Tibial nerve (tissue), 4 donors: ENCODE measurements at places on chromosomes 7 and 10. TPM values are rescaled to one million over a fixed set of nuclear protein-coding genes. Genes with fewer than 3 reads are reported as not detected.

Gene AIMP2
- 28.7 TPM for total RNA-seq

- DNase-seq, result no peak
These were observed 88.5 kb downstream of the ACTR3B start for GRCh38 chr7:152848026-152848425.

Gene PPIA
- 1,127 TPM for total RNA-seq

DNA sequence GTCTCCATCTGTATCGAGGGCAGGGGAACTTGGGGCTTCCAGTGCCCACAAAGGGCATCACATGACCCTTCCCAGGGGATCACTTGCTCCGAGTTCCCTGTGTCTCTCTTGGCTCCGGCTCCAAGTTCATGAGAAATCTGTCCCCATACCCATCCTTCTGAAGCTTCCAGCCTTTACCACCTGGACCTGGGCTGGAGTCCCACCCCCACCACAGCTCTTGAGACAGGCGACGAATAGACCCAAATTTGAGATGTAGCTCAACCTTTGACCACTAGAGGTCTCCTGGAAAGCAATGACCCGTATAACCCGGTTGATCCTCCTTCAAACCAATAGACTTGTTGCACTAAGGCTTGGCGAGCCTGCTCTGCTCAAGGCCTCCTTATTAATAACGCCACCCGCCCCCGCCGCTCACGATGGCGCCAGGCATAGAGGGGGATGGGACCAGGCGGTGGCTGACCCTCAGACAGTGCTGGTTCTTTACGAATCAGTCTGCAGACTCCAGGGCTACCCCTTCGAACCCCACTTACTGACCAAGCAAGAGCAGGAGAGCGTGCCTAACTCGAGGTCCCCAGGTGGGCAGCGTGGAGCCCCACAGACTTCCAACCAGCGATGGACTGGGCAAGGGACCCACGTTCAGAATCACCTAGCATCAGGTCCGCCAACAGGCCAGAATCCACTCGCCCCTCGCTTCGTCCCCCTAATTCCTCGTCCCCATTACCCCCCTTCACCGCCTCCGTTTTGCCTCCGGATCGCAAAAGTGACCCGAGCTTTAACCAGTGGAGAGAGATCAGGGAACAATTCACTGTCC lies 4.4 kb upstream of the ARID5B start:
- DNase-seq, result no peak

- no peak for DNase-seq
These were observed 50.3 kb downstream of the FAM53B start for GRCh38 chr10:124693801-124694416.

Gene NRP1
- total RNA-seq, result 54.8 TPM

Gene SFRP4
- total RNA-seq, result 62.6 TPM

GRCh38 chr7:31284106-31284505 lies 56.4 kb downstream of the NEUROD6 start:
- DNase-seq, result no peak

Gene TUBAL3
- total RNA-seq, result not detected

Gene MDFIC
- 72.2 TPM for total RNA-seq

GRCh38 chr7:17168416-17168815 lies 130.0 kb upstream of the AHR start:
- DNase-seq, result no peak

Gene VSTM4
- total RNA-seq, result 13.2 TPM

GRCh38 chr7:16961641-16962040 lies 79.9 kb upstream of the AGR3 start:
- no peak for DNase-seq

Gene PLEKHA8
- total RNA-seq, result 13.5 TPM

- DNase-seq, result no peak
These were observed 103.5 kb upstream of the CELF2 start for GRCh38 chr10:10914144-10914543.

DNA sequence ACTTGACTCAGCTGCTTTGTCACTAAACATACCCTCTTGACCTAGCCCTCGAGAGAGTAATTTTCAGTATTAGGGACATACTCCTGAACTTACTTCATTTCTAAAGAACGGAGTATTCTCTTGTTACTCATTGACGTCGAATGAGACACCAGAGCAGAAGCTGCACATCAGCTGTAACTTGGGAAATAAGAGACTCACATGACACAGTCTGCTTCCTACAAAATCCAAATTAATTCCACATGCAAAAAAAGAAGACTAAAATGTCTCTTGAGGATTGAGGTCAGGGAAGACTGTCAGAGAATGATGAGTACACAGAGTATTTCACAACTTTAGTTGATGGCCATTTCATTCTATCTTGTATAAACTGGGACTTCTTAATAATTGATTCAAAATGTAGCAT lies 114.7 kb upstream of the EGFR start:
- DNase-seq, result no peak

- no peak for DNase-seq
These were observed 254.1 kb upstream of the GLI3 start for GRCh38 chr7:42491106-42491505.

Gene CH25H
- total RNA-seq, result 1.2 TPM

GRCh38 chr7:1639071-1639470 lies 31.0 kb upstream of the ELFN1 start:
- DNase-seq, result no peak

DNA sequence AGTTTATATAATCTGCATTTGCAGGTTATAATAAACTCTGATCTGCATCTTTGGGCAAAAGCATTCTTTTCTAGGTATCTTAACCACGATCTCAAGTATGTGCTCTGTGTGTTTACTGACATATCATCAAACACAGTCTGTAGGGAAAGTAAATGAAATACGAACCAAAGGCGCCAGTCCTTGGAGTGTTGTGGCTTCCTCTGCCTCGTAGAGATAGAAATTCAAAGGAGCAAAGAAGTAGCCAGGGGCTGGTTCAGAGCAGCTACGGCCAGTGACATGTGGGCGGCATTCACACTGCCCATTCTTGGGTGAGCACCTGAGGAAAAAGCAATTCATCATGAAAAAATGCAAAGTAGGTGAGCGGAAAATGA lies 38.7 kb downstream of the LAMB4 start:
- DNase-seq, result no peak

Gene HABP2
- total RNA-seq, result not detected

Gene ARHGEF35
- 0.59 TPM for total RNA-seq

Gene CPEB3
- 11.4 TPM for total RNA-seq

GRCh38 chr10:66625709-66626590 lies 299.9 kb upstream of the LRRTM3 start:
- DNase-seq, result no peak

Gene CISD1
- 9.0 TPM for total RNA-seq

Gene SPDYE1
- total RNA-seq, result not detected

- no peak for DNase-seq
These were observed 31.7 kb downstream of the GPR22 start for GRCh38 chr7:107501593-107501992.

DNA sequence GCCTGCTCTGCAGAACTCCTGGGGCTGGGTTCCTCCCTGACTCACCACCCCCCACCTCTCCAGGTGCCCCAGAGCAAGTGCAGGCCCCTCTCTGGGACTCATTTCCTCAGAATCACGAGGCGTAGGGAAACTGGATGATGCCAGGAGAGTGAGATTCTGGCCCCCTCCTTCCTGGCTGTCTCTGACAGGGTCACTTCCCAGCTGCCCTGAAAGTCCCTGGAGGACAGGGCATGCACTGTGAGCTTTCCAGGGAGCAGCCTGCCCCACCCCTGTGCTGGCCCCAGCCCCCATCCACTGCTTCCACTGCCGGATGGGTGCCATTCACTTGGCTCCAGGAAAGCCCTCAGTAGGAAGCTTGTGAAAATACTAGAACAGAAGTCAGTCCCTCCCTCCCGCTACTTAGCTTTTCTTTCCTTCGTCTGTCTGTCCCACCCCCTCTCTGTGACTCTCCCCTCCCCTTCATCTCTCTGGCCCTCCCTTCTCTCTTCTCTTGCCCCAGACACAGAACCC lies 10.4 kb downstream of the TACR2 start:
- no peak for DNase-seq

DNA sequence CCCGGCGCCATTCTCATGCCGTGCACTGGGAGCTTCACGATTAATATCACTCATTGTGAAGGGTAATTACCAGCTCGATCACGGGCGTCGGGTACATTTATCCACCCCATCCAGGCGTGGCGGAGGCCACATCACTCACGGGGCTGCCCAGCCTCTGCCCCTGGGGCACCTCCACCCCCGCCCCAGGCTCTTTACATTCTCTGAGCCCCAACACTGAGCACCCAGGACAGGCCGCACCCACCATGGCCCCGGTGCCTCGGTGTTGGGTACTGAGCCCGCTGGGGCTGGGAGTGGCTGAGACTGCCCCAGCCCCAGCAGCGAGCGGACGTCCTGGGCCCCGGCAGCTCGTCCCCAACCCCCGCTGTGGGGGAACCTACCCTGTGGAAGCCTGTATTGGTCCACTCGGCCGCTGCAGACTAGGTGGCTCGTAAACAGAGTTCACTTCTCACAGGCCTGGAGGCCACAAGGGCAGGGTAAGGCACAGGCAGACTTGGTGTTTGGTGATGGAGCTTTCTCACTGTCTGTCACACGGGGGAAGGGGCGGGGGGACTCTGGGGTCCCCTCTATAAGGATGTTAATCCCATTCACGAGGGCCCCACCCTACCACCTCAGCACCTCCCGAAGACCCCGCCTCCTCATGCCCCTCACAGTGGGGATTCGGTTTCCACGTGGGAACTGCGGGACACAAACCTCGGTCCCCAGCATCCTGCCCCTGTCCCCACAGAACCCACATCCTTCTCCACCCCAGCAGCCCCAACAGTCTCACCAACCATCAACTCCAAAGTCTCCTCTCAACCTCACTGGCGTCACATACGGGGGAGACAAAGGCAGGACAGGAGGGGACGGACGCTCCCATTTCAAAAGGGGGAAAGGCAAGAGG lies 184.1 kb downstream of the ELFN1 start:
- no peak for DNase-seq

- DNase-seq, result no peak
These were observed 7.6 kb upstream of the SLC18A3 start for GRCh38 chr10:49602380-49603023.

- no peak for DNase-seq
These were observed 22.4 kb upstream of the ZNF107 start for GRCh38 chr7:64643566-64643965.

GRCh38 chr7:80768756-80769155 lies 130.3 kb downstream of the CD36 start:
- DNase-seq, result no peak

DNA sequence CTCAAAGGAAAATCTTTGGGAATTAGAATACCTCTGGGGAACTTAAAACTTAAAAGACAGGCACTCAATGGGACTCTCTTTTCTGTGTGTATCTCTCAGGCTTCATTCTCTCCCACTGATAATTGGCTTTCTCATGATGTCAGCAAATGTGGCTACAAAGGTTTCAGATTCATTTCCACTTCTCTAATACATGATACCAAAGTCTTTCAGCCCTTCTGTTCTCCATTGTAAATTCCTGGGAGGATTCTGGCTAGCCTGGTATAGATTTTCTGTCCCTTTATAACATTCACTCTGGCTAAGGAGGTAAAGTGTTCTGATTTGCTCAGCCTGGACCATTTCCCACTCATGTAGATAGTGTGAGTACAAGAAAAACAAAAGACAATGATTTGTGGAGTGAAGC lies 606.2 kb downstream of the PCDH15 start:
- DNase-seq, result no peak

GRCh38 chr10:80163741-80164341 lies 31.3 kb downstream of the PLAC9 start:
- peak; percentile 55 for DNase-seq

GRCh38 chr10:91799612-91799975 lies 1.4 kb downstream of the TNKS2 start:
- no peak for DNase-seq
